ENCODE measurements at places on chromosomes 1 and 21.

GRCh38 chr1:218939095-218939494 is 234.6 kb upstream of the LYPLAL1 start:
- DNase-seq, result no peak

DNA sequence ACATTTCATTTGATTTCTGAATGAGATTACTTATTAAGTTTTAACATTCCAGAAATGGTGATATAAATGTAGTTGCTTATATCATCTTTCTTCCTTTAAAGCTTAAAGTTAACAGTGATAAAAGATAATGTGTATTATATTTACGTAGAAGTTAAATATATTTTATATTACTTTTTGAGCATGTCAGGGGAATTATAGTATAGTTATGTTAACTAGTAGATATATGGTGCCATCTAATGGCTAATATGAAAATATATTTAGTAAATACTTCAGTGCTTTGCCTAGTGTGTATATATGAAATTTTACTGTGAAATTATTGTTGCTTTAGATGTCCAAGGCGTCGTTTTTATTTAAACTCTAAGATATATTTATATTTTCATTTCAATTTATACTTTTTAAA is 51.5 kb downstream of the SYT14 start:
- DNase-seq, result no peak

GRCh38 chr21:45972716-45973474 is 8.7 kb upstream of the COL6A1 start:
- no peak for DNase-seq

GRCh38 chr1:67886076-67886475 is 52.8 kb upstream of the GNG12 start:
- no peak for DNase-seq

- DNase-seq, result no peak
Measured at GRCh38 chr1:158002022-158002630, 8.7 kb downstream of the KIRREL1 start.

- DNase-seq, result no peak
Measured at GRCh38 chr1:38941527-38942019, at the start of gene RHBDL2. RHBDL2 (minus strand) TSS chr1:38941830; CDS start chr1:38919212, 22,618 bp downstream.

- no peak for DNase-seq
Measured at GRCh38 chr1:6475381-6476133, 9.6 kb upstream of the TNFRSF25 start.

DNA sequence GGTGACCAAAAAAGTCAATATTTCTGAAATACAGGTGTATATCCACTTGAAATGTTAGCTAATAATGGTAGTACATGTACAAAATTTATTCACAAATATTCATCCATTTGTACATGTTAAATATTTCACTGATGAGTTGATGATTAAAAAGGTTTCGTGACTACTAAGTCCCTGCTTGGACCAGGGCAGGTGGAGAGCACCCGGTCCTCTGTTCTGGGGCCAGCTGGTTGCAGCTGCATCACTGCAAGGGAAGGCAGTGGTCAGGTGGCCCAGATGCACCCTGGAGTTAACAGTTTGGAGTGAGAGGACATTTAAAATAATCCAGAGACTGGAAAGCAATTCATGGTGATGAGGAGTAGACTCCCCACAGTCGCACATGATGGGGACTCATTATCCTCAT is 141.2 kb downstream of the ZBTB18 start:
- no peak for DNase-seq

GRCh38 chr1:160127381-160127780 is 11.8 kb downstream of the ATP1A2 start:
- no peak for DNase-seq

DNA sequence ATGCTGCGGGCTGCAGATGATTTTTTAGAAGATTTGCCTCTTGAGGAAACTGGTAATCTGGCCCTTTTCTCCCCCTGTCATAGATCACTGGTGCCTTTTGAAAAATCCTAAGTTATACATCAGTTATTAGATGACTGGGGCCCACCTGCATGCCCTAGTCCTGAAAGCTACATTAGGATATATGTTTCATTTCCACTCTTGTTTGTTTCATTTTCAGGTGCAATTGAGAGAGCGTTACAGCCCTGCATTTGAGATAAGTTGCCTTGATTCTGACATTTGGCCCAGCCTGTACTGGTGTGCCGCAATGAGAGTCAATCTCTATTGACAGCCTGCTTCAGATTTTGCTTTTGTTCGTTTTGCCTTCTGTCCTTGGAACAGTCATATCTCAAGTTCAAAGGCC is 8.1 kb upstream of the IFI44 start:
- no peak for DNase-seq

GRCh38 chr1:67522001-67522441 is 91.8 kb upstream of the SERBP1 start:
- no peak for DNase-seq

- no peak for DNase-seq
Measured at GRCh38 chr21:36124395-36124794, 10.5 kb upstream of the CBR3 start.

- no peak for DNase-seq
Measured at GRCh38 chr1:239891621-239892358, 199.9 kb upstream of the FMN2 start.

DNA sequence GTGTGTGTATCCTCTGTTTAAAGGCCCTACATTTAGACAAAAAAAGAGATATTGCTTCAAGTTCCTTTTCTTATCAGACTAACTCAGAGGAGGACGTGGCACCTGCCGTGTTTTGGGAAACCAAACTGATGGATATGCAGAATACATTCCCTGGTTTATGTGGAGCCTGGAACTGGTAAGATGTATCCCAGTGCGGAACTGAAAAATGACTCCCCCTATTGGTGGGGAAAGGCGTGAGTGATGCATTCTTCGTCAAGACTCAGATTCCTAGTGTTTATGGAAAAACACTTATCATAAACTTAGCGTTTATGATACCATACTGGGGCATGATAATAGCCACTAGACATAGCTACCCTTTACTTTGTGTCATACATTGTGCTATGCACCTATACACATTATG is 154.2 kb downstream of the ZNF326 start:
- DNase-seq, result no peak
